ENCODE measurements at places on chromosomes 5 and 9. TPM values are rescaled to one million over a fixed set of nuclear protein-coding genes. Genes with fewer than 3 reads are reported as not detected.
A peak's percentile ranks its signal among the peaks of the same experiment; 100 is the strongest.

- DNase-seq, result peak; percentile 30
Observed at GRCh38 chr5:181088289-181088688, 42.7 kb downstream of the OR2V1 start.

GRCh38 chr5:125059255-125060002 lies 313.0 kb upstream of the ZNF608 start:
- DNase-seq, result no peak

Gene PDCD1LG2
- total RNA-seq, result 0.14 TPM

DNA sequence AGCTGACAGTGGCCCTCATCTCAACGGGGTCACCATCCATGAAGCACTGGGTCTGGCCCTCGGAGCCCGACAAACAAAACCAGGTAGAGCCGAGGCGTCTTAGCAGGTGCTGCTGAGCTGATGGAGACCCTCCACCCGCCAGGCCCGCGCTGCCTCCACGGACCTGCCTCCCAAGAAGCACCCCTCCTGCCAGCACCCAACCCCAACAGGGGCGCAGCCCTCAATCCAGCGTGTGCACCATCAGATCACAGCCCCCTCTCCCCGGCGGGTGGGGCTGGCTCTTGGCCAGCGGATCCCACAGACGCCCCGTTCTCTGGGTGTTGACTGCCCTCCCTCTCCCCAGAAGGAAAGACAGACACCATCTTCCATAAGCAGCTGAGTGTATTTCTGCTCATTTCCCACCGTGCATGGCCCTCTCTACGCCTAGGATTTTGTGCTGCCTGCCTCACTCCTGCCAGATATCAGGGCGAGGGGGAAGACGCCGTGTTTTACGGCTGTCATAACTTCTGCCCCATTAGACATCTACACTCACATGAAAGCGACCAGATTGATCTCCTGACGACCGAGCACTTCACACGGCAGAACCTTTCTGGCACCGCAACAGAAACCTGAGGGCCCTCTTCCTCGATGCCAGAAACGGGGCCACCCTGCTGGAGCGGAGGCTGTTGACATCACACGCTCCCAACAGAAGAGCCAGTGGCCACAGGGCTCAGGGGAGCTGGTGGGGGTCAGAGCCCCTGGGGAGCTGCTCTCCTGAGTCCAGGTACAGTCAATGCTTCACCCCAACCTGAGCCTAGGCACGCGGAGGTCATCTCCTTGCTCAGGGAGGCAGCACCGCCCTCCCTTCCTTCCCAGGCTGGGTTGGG lies 12.4 kb downstream of the NACC2 start:
- no peak for DNase-seq

DNA sequence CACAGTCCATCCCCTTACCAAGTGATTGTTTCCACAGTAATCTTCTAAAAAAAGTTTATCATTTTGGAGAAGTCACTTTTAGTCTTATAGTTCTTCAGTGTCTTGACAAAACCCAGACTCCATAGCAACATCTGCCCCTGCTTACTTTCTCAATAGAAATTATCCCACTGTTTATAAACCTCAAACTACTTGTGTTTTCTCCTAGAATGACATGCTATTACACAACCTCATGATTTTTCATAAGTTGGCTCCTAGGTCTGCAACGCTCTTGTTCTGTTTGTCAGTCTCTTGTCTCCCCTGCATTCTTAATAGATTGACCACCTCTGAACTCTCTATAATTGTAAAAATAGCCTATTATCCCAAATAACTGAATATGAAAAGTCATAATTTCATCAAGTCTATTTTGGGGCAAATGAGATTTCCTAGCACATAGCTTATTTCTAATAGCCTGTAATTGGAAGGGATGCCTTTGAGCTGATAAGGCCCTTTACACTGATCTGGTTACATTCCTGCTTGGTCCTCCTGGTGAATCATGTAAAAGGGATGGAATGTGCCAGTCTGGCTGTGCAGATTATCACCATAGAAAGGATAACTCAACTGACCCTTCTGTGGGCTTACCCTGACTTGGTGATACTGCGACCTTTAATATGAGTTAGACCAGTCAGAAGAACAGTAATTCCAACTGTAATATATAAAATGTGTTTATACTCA lies 69.6 kb downstream of the CHSY3 start:
- DNase-seq, result no peak

Gene FCN2
- not detected for total RNA-seq

GRCh38 chr9:98994172-98995058 lies 50.7 kb downstream of the COL15A1 start:
- no peak for DNase-seq
